ENCODE measurements at places on chromosomes 1 and 21.

DNA sequence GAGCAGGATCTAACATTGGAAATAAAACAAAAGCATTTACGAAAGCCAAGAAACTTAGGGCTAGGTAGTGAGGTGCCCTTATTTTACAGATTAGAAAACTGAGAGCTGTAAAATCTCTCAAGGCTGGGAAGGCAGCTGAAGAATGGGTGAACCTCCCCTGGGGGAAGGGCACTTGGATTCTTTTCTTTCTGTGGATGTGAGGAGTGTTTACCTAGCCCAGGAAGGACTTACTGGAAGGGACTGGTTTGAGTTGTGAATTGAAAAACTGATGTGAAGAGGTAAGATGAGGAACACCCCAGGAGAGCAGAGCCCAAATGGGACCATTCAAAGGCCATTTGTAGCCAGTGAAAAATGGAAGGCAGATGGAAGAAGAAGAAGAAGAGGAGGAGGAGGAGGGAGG, 74.7 kb upstream of the NGF start:
- DNase-seq = no peak

- DNase-seq = no peak
Measured at GRCh38 chr21:29511096-29511495, 212.4 kb downstream of the BACH1 start.

GRCh38 chr21:37074197-37074510, 1.1 kb downstream of the TTC3 start:
- DNase-seq = no peak

GRCh38 chr1:88891951-88892340, 579 bp upstream of the GTF2B start:
- DNase-seq = no peak

All from AML-193 (cell line).